ENCODE measurements at places on chromosomes 5 and 9.

DNA sequence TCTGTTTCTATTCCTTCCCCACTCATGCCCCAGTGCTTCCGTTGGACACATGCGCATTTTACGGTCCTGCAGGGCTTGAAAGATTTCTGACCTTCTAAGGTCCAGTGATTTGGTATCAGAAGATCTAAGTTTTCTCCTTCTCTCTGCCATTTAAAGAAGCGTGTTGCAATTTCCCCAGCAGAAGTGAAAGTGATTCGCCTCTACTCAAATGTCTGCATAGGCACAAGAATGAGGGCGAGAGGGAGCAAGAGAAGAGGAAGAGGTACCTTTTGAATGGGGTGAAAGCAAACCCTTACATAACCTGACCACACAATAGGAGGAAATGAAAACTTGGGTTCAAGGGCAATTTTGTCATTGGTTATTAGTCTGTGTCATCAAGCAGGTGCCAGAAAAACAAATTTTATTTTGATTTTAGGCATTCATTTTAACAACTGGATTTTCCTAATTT lies 31.7 kb upstream of the NR3C1 start:
- no peak for DNase-seq

GRCh38 chr5:113495422-113495841 lies 7.2 kb upstream of the MCC start:
- no peak for DNase-seq

DNA sequence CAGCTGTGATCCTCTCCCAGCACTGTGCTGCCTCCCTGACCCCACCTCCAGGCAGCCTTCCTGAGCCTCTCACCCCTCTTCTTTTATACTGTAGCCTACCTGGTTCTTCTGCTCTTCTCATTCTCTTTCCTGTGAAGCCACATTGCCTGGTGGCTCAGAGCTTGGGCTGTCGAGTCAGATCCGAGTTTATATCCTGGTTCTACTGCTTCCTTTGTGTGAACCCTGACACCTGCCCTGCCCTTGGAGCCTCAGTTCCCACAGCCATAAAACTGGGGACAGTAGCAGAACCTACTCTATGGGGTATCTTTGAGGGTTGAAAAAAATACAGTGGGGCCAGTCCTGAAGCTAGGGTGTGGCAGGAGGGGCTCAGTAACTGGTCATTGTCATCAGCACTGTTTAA lies 8.8 kb downstream of the SLC27A4 start:
- no peak for DNase-seq

DNA sequence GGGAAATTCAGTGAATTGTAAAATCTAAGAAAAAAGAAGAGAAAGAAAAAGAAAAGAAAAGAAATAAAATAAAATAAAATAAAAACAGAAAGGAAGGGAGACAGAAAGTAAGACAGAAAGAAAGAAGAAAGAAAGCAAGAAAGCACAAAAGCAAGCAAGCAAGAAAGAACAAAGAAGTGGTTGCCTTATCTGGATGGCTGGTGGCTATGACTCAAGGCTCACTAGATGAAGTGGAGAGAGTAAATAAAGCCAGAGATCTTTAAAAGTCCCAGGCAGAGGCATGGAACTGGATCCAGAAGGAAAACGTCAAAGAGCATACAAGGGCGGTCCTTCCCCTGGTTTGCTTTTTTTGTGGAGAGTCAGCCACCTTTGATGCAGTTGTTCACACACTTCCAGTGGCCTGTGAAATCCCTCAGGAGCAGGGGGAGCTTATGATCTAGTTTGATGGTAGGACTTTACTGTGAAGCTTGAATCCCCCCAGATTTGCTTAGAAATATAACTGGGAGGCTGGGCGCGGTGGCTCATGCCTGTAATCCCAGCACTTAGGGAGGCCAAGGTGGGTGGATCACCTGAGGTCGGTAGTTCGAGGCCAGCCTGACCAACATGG lies 176.7 kb upstream of the HMHB1 start:
- DNase-seq: no peak

GRCh38 chr5:33807771-33808170 lies 84.0 kb downstream of the ADAMTS12 start:
- DNase-seq: no peak

- no peak for DNase-seq
These were observed 50.3 kb downstream of the FYB1 start for GRCh38 chr5:39169081-39169480.

DNA sequence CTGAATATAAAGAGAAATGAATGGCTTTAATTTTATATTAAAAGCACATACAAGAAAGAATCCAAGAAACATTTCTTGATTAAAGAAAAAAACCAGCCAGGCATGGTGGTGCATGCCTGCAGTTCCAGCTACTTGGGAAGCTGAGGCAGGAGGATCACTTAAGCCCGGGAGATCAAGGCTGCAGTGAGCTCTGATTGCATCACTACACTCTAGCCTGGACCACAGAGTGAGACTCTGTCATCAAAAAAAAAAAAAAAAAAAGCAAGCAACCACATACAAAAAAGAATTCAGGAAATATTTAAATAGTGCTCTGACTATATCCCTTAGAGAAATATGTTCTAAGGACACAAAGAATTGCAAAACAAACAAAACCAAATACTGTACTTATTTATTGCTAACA lies 2.5 kb upstream of the PLAC8L1 start:
- no peak for DNase-seq

GRCh38 chr5:141657937-141658545 lies 6.8 kb upstream of the FCHSD1 start:
- DNase-seq: no peak

DNA sequence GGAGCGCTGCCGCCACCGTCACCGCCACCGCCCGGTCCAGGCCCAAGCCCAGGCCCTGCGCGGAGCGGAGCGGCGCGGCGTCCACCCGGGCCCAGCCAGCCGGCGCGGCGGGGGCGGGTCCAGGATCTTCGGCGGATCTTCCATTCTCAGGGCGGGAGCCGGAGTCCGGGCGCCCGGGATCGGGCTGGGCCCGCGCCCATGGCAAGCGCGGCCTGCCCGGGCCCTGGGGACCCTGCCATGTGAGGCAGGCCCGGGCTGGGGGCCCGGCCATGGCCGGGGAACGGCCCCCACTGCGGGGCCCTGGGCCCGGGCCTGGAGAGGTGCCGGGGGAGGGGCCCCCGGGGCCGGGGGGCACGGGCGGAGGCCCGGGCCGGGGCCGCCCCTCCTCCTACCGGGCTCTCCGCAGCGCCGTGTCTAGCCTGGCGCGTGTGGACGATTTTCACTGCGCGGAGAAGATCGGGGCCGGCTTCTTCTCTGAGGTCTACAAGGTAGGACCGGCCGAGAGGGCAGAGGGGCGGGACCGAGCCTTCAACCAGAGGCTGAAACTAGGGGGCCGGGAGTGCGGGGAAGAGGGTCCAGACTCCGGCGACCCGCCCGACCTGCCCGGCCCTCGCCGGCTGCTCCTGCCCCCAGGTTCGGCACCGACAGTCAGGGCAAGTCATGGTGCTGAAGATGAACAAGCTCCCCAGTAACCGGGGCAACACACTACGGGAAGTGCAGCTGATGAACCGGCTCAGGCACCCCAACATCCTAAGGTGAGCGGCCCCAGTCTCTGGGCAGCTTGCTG lies 482 bp downstream of the TESK1 start:
- DNase-seq: no peak

DNA sequence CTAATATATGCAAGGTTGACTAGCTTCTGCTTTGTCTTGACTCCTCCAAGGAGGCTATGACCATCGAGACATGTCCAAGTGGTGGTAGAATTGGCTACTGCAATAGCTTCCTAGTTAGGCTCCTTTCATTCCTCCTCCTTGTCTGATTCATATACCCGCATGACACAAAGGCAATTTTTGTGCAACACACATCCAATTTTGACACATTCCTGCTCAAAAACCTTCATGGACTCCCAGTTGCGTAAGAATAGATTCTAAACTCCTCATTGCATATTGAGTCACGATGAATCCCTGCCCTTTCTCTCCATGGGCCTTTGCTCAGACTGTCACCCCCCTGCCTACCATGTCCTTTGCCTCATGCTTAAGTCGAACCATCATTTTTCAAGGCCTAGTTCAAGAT lies 344.5 kb downstream of the ACTL7B start:
- no peak for DNase-seq

All from left ventricle myocardium inferior (tissue), 1 donor.